ENCODE measurements at places on chromosomes 6 and 20. TPM values are rescaled to one million over a fixed set of nuclear protein-coding genes. Genes with fewer than 3 reads are reported as not detected.

FKBP5 gene
- 78.8 TPM for total RNA-seq

GRIK2 gene
- 6.2 TPM for total RNA-seq

TBC1D22B gene
- 8.2 TPM for total RNA-seq

GRCh38 chr6:28523241-28523622 is 2.4 kb upstream of the GPX5 start:
- no peak for DNase-seq

- no peak for DNase-seq
Observed at GRCh38 chr20:24648481-24648880, 179.1 kb downstream of the SYNDIG1 start.

DNA sequence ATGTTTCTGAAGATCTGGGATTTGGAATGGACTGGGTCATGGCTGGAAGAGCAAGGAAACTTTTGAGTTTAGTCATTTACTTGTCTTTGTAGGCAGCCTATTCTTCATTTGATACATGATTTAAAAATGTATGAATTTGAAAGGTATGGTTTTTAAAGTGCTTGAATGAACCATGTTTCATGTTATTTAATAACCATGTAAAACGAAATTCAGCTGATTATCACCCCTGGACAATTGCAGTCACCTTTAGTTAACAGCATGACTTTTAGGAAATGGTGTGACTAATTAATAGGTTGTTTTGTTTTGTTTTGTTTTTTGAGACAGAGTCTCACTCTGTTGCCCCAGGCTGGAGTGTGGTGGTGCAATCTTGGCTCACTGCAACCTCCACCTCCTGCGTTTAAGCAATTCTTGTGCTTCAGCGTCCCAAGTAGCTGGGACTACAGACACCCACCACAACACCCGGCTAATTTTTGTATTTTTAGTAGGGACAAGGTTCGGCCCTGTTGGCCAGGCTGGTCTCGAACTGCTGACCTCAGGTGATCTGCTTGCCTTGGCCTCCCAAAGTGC is 2.1 kb downstream of the STX11 start:
- DNase-seq = no peak

- DNase-seq = no peak
Observed at GRCh38 chr20:32626859-32627636, 41.9 kb upstream of the NOL4L start.

- DNase-seq = no peak
Observed at GRCh38 chr20:35006009-35006408, 50.3 kb downstream of the MYH7B start.
